Activated T-cell treated with anti-CD3 and anti-CD28 coated beads, Interleukin-2, amount 50 U/mL, for 48 hours (primary cell): ENCODE measurements at places on chromosomes 2 and 18.

- no peak for DNase-seq
Observed at GRCh38 chr18:25830787-25831186, 259.6 kb downstream of the SS18 start.

GRCh38 chr2:10620481-10620880 lies 69.3 kb downstream of the NOL10 start:
- DNase-seq: no peak

DNA sequence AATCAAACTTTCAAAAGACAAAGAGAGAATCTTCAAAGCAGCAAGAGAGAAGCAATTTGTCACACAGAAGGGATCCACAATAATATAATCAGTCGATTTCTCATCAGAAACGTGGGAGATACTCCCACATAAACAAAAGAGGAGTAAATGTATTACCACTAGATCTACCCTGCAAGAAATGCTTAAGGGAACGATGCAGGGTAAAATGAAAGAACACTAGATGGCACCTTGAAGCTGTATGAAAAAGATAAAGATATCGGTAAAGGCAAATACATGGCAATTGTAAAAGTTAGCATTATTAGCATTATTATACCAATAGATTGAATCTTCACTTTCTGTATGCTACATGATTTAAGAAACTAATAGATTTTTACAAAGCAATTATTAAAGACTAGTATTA lies 677.0 kb downstream of the SUCLG1 start:
- DNase-seq: no peak

- DNase-seq: peak; percentile 65
Observed at GRCh38 chr2:71100195-71100964, 29.6 kb downstream of the MCEE start.

- DNase-seq: no peak
Observed at GRCh38 chr18:42545825-42546224, 569.7 kb downstream of the RIT2 start.

- no peak for DNase-seq
Observed at GRCh38 chr2:191270306-191271161, 25.3 kb downstream of the MYO1B start.

DNA sequence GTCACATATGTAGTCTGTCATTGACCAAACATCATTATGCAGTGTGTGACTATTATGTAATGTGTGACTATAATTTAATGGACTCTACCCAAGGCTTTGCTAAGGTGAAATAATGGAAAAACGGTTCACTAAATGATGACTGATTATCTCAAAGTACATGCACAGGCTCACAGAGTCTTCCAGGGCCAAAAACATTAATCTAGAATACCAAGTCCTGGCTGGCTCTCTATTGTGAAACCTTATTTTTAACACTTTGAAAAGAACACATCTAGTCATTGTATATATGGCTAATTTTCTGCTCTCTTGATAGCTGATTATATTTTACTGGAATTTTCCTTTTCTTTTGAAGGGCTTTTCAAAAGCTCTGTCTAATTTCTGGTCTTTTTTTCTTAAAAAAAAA lies 102.9 kb upstream of the THUMPD2 start:
- DNase-seq: no peak

DNA sequence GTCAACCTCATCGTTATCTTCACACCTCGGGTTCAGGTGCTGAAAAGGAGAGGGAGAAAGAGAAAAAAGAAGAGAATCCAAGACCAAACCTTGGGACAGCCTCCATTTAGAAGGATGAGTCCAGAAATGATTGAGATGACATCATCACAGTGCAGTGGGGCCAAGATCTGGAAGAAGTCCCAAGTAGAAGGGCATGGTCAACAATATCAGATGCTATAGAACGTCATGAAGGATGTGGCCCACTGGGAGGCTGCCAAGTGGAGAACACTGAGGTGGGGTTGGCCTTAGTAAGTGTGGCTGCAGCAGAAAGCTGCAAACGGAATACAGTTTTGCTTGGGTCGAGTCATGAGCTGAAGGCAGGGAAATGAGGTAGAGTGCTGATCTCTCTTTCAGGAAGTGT lies 91.1 kb upstream of the FZD7 start:
- DNase-seq: no peak

- no peak for DNase-seq
Observed at GRCh38 chr18:45935591-45936335, 31.4 kb downstream of the EPG5 start.

DNA sequence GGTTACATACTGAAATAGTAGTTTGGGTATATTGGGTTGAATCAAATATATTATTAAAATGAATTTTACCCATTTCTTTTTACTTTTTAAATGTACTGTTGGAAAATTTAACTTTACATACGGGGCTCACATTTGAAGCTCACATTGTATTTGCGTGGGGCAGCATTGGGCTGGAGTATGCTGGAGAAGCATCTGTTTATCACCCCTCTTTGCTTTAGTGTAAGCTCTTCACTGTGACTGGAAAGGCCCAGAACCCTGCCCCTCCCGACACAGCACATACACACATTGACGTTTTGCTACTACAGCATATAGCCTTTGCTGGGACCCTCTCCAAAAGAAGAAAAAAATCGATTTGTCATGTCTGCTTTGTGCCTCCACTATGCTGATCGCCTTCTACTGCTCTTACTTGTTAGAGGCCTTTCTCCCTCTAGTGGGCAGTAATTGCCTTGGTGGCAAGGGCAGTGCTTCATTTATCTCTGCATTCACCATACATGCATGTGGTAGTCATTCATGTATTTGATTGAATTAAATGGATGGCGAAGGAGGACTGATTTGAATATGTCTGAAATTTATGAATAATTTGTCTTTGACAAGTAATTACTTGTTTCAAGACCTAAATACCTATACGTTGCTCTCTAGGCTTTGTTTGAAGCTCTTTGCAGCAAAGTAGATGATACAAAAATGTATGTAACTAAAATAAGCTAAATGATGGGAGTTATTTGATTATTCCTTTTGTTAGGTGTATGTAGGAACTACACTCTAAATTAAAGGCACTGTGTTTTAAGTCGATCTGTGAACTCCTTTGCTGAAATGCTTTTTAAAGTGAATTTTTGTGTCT lies 37.4 kb downstream of the VAPA start:
- DNase-seq: no peak

- peak; percentile 76 for DNase-seq
Observed at GRCh38 chr18:35267161-35267651, 22.8 kb downstream of the ZSCAN30 start.

DNA sequence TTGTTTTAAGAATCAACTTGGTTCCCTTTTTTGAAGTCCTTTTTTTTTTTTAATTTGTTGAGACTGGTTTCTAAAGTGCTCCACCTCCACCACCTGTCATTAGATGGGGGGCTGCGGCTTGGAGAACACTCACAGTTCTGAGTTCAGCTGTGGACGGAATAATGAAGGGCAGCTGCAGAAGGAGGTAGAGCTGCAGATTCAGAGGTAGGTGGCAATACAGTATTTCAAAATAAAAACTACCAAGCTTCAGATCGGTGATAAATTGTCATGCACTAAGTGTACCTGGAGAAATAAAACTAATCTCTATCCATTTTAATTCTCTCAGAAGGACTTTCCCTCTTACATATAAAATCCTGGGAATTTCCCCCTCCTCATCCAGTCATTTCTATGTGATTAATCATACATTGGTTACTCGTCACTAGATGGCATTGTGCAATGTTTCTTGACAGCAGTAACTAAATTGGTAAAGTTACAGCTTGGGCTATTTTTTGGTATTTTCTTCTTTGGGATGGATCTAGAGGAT lies 81.1 kb upstream of the SLC39A10 start:
- peak; percentile 24 for DNase-seq

GRCh38 chr2:148900350-148900837 lies 25.4 kb downstream of the KIF5C start:
- DNase-seq: no peak

DNA sequence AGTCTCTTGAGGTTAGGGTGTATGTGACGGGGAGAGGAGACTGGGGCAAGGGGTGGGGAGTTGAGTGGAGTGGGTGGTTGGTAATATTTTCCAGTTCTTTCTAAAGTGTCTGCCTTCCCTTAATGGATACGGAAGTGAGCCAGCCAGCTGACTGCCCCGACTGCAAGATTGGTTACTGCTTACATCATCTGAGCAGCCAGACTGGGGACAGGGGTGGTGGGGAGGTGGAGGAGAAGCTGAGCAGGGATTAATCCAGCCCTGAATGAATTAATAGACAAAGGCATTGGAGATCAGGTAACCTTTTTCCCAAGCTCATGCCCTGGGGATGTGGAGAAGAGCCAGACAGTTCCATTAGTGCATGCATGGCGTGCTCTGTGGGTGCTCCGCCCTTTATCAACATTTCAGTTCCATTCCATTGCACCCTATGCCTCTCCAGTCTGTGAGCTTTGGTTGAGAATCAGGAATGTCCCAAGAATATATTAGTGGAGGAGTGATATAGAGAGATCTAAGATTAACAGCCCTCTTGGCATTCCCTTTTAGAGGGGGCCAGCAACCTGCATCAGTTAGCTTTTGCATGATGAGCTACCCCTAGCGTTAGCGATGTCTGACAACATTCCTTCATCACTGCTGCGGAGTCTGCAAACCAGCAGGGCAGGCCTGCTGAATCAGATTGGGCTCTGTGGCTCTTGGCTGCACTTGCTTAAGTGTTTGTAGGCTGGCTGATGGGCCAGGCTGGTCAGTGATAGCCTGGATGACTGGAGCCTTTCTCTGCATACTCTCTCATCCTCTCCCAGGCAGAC lies 67.4 kb downstream of the TNP1 start:
- DNase-seq: no peak

- no peak for DNase-seq
Observed at GRCh38 chr2:165837122-165837521, 43.1 kb upstream of the GALNT3 start.

GRCh38 chr2:227616631-227617030 lies 667 bp upstream of the SCYGR4 start:
- DNase-seq: no peak

DNA sequence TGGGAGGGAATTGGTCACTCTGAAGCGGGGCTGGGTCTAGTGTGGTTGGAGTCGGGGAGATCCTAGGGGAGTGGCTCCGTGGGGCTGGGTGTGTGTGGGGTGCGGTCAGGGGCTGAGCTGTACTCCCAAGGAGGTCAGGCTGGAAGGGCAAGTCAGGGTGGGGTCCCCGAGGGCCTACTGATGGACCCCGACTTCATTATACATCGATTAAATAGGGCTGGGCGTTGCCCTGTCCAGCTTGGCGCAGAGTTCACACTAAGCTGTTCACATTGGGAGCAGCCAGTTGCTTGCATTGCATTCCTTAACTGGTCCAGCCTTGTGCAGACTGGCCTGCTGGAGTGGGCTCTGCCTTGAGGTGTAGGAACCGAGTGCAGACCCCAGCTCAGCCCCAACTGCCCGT lies 131.2 kb downstream of the ASB1 start:
- no peak for DNase-seq

- DNase-seq: no peak
Observed at GRCh38 chr2:12451726-12452125, 265.0 kb upstream of the TRIB2 start.

DNA sequence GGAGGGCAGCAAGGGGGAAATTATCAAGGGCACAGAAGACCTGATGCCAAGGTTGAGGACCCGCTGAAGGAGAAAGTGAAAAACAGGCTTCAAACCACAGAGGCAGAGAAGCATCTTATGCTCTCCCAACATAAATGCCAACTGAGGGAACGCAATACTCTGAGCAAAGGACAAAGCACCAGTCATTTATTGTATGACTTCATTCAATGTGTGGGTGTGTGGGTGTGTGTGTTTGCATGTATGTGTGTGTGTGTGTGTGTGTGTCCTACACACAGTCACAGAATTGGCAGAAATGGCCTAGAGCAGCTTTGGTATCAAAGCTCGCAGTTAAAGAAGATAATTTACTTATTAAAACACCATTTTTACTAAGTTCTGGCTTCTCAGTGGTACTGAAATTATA lies 51.4 kb downstream of the UXS1 start:
- no peak for DNase-seq

GRCh38 chr18:40360558-40360957 lies 1594.5 kb upstream of the PIK3C3 start:
- DNase-seq: no peak

GRCh38 chr2:181411105-181411849 lies 45.9 kb upstream of the ITGA4 start:
- no peak for DNase-seq

- no peak for DNase-seq
Observed at GRCh38 chr2:191043438-191043837, 29.5 kb upstream of the STAT1 start.

- no peak for DNase-seq
Observed at GRCh38 chr2:219425238-219426067, 7.3 kb downstream of the DES start.

- no peak for DNase-seq
Observed at GRCh38 chr2:174667250-174667860, 69.8 kb upstream of the WIPF1 start.

GRCh38 chr2:73740767-73741166 lies 3.6 kb upstream of the TPRKB start:
- no peak for DNase-seq

DNA sequence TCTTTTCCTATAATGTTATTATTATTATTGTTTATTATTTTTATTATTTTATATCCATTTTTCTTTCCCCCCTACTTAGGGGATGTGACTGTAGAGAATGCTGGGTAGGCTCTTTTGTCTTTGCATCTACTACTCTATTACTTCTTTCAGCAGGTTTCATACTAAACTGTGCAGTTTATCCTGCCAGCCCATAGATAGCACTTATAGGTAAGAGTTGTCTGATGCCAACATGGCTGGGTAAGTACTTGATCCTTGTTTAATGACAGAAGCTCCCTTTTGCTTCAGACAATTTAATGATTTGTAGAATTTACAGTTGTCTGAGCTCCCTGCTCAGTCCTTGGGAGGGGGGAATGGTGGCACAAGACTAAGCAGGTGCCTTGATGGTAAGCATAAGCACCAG lies 262.9 kb upstream of the CDH2 start:
- no peak for DNase-seq
